ENCODE measurements at places on chromosomes 16 and 17.

DNA sequence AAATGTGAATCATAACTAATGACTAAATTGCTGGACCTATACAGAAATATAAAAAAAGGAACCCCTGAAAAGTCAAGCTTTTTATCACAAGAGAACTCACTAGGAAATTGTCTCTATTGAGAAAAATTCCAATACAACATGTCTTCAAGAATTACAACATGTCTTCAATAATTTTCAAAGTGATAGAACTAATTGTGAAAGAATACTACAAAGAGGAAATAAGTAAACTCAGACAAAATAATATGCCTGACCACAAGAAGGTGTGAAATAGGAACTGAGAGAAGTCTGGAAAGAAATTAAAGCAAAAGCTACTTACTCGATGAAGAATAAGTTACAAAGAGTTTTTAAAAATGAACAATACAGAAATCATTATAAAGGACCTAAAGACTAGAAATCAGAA is 29.9 kb upstream of the OR1G1 start:
- DNase-seq, result no peak

GRCh38 chr17:46922487-46922803 is 515 bp upstream of the GOSR2 start:
- DNase-seq, result no peak

- DNase-seq, result no peak
Observed at GRCh38 chr16:259226-259625, 16.5 kb downstream of the RGS11 start.

DNA sequence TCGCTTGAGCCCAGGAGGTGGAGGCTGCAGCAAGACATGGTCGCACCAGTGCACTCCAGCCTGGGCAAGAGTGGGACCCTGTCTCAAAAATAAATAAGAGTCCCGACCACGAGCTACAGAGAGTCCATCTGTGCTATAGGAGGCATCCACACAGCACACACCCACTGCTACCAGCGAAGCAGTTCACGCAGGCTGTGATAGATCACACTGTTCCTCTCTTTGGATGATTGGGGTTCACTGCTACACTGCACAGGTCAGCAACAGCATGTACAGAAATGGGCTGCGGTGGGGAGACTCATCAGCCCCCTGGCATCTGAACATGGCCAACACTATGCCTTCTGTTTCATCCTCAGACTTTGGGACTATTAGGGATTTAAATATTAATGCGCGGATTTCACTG is 33.8 kb downstream of the PMM2 start:
- no peak for DNase-seq

DNA sequence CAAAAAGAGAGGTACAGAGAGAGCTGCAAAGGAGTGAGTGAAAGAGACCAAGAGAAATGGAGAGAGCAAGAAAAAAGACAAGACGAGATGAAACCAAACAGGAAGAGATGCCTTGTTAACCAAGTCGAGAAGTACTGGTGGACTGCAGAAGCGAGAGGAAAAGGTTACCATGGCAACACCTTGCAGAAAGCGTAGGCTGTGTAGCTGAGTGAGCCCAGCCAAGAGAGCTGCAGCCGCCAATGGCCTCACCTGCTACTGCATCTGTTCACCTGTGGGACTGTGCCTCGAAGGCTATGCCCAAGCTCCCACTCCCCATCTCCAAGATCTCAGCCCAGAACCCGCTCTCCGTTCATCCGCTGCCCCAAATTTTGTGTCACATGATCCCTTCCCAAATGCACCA is 161.3 kb downstream of the SLC39A11 start:
- no peak for DNase-seq

DNA sequence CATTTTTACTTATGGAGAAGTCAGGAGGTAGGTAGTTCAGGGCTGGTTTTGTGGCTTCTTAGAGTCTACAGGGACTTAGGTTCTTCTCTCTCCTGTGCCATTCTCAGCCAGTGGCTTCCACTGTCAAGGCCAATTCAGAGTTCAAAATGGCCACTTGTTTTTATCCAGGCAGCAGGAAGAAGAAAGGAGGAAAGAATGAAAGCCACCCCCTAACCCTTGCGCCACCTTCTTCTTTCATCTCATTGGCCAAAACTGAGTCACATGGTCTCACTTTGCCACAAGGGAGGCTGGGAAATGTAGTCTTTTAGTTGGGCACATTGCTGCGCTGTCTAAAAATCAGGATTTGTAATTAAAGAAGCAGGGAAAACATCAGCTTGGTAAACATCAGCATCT is 60.8 kb upstream of the MED9 start:
- no peak for DNase-seq

- DNase-seq, result no peak
Observed at GRCh38 chr16:85587762-85588556, 25.2 kb upstream of the GSE1 start.

Data from right lobe of liver (tissue), 6 donors.